Glomerular endothelial cell (primary cell): ENCODE measurements at places on chromosomes 13 and 19. TPM values are rescaled to one million over a fixed set of nuclear protein-coding genes. Genes with fewer than 3 reads are reported as not detected.

Gene OSCAR
- total RNA-seq: not detected in 2 replicates

Gene LRG1
- 1.8 and 2.3 TPM in 2 replicates for total RNA-seq

Gene SYCN
- not detected in 2 replicates for total RNA-seq

Gene FBL
- 108 and 123 TPM in 2 replicates for total RNA-seq

Gene ZFP82
- total RNA-seq: 3.5 and 4.7 TPM in 2 replicates

Gene CEACAM8
- total RNA-seq: not detected in 2 replicates

Gene KIR2DL4
- 0.41 TPM in 1 of 2 replicates, not detected in the other for total RNA-seq
